Kidney (tissue), 22 donors: ENCODE measurements at places on chromosomes 7 and 10. TPM values are rescaled to one million over a fixed set of nuclear protein-coding genes. Genes with fewer than 3 reads are reported as not detected.

GRCh38 chr7:111518264-111518663, 44.0 kb downstream of the IMMP2L start:
- no peak for DNase-seq

- no peak for DNase-seq
Measured at GRCh38 chr7:51297986-51298385, 18.6 kb downstream of the COBL start.

GRCh38 chr7:30941582-30942323, 22.0 kb upstream of the GHRHR start:
- no peak for DNase-seq

DNA sequence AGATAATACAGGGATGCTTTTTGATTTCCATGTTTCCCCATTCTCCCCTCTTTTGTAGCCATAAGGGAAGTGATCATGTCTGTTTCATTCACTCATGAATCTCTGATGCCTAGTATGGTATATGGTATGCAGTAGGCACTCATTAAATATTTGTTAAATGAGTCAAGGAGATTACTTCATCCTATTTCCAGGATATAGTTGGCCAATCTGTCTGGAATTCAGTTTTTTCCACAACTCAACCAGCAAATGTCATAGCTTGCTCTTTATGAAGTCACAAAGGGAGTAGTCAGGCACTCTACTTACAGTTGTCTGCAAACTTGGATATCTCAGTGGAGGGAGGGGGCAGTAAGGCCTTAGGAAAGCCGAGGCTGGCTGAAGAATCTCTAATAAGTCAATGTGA, 853.6 kb downstream of the LRMDA start:
- no peak for DNase-seq

Gene CPA4
- total RNA-seq: 1.1 TPM

Gene ARL5B
- total RNA-seq: 9.7 TPM

DNA sequence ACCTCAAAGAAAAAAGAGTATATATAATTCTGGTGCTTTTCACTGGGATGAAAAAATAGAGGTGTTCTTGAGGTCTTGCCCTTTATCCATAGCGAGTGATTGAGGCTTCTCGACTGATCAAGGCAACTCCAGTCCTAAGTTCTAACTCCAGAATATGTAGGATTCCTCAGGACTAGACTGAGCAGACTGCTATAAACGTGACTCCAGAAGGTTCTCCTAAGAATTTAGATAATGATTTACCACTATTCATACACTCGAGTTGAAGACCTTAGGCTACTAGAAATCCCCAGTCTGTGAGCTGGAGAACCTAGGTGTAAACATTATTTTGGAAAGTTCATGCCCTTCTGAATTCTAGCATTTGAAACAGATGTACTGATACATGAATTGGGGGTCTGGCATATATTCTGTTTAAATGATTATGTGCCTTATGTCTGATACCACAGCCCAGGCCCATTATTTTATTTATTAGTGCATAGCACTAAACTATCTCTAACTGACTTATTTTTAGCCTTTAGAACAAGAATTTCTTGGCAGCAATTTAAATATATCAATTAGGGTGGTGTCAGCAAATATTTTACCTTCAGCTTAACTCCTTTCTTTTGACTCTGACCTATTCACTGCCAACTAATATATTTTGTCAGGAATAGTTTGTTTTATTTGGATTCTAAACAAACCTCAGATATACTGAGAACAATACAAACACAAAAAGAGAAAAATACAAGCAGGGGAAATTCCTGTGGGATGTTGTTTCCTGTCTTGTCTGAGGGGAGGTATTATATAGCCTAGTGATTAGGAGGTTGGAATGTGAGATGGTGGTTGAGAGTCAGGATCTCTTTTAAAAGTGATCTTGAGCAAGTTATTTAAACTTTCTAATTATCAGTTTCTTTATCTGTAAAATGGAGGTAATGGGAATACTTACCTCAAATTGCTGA, 75.8 kb downstream of the PODXL start:
- no peak for DNase-seq

Gene UNCX
- total RNA-seq: 2.0 TPM

Gene SPDYE2
- 0.50 TPM for total RNA-seq

Gene PTF1A
- total RNA-seq: not detected

Gene MEOX2
- total RNA-seq: 1.2 TPM

Gene AGMO
- total RNA-seq: 1.4 TPM

- peak; percentile 29 for DNase-seq
Measured at GRCh38 chr7:27364344-27364758, 121.7 kb downstream of the EVX1 start.

DNA sequence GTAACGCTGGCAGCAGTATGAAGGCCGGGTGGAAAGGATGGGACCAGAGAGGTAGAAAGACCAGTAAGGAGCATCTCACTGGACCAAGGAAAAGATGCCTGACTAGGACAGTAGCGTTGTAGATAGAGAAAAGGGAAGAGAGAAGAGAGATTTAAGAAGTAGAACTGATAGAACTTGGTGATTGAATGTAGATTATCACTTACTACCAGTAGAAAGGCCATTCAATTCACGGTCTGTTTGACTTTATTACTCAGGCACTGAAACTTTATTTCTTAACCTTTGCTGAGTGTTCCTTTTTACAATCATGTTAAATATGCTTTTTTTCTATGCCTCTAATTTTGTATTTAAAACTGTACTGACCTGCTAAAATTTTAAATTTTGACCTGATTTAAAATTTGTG, 12.2 kb downstream of the MCU start:
- no peak for DNase-seq

GRCh38 chr7:147245274-147245673, 1128.7 kb downstream of the CNTNAP2 start:
- DNase-seq: no peak

- no peak for DNase-seq
Measured at GRCh38 chr10:77355844-77356243, 281.8 kb downstream of the KCNMA1 start.

Gene FAM25G
- total RNA-seq: not detected

DNA sequence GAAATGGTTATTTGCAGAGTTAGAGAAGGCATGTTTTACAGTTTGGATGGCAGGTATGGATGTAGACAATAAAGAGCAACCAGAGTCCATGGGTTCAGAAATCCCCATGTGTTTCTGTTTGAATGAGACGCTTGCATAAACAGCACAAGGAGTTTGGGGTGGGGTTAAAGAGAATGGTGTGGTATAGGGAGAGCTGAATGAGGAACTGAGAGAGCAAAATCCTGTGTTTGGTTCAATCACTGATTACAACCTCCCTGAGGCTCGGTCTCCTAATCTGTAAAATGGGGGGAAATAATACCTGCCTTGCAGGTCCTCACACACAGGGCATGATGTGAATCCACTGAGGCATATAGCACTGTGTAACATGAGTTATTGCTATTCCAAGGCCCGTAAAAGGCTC, 23.7 kb downstream of the CAV1 start:
- no peak for DNase-seq

DNA sequence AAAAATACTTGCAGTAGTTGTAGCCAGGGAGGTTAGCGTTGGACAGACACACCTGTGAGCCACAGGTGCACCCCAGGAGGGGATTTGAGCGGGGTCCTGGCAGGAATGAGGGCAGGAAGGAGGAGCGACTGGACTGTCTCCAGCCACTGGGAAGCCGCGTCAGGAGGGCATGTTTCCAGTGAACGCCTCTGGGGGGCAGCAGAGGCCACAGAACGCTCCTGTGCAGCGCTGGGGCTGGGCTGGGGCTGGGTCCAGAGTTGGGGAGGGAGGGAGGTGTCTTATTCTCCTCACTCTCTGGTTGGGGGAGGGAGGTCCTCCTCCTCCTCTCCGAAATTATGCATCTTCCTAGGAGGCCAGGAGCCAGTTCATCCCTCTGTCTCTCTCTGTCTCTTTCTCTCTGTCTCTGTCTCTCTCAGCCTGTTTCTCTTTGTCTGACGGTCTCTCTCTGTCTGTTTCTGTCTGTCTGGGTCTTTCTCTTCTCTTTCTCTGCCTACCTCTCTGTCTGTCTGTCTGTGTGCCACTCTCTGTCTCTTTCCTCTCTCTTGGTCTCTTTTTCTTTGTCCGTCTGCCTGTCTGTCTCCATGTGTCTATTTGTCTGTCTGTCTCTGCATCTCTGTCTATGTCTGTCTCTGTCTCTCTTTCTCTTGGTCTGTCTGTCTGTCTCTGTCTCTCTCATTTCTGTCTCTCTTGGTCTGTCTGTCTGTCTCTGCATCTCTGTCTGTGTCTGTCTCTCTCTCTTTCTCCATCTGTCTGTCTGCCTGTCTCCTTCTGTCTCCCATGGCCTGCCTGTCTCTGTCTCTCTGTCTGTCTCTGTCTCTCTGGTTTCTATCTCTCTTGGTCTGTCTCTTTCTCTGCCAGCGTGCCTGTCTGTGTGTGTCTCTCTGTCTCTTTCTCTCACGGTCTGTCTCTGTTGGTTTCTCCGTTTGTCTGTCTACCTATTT, 9.9 kb upstream of the PSMG3 start:
- DNase-seq: peak; percentile 65

GRCh38 chr7:147438216-147438615, 1152.3 kb upstream of the C7orf33 start:
- no peak for DNase-seq

GRCh38 chr10:7243873-7244272, 167.0 kb downstream of the SFMBT2 start:
- no peak for DNase-seq

GRCh38 chr10:59675812-59676211, 33.8 kb downstream of the SLC16A9 start:
- DNase-seq: no peak

Gene FAM13C
- 8.8 TPM for total RNA-seq

GRCh38 chr7:55369427-55370400, 4.6 kb downstream of the LANCL2 start:
- peak; percentile 7 for DNase-seq

- no peak for DNase-seq
Measured at GRCh38 chr10:16814012-16814411, 3.2 kb downstream of the RSU1 start.

DNA sequence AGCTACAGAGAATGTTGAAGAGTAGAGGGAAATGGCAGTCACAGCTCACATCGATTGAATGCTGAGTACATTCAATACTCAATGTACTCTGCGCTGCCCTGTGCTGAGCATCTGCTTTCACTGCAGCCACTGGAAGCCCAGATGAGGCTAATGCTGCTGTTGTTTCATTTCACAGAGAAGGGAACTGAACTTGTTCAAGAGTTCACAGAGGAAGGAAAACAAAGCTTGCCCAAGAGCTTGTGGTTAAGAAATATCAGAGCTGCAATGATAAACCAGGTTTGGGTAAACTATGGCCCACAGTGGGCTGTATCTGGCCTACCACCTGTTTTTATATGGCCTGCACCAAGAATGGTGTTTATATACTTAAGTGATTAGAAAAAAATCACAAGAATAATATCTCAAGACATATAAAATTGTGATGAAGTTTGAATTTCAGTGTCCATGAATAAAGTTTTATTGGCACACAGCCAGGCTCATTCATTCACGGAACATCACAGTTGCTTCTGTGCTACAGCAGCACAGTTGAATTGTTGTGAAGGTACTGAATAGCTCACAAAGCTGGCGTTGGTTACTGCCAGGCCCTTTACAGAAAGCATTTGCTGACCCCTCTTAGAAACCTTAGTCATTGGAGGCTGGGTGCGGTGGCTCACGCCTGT, 64.1 kb downstream of the CFAP58 start:
- DNase-seq: no peak

Gene IMMP2L
- total RNA-seq: 46.4 TPM

- no peak for DNase-seq
Measured at GRCh38 chr10:88913127-88913526, 33.1 kb downstream of the STAMBPL1 start.

DNA sequence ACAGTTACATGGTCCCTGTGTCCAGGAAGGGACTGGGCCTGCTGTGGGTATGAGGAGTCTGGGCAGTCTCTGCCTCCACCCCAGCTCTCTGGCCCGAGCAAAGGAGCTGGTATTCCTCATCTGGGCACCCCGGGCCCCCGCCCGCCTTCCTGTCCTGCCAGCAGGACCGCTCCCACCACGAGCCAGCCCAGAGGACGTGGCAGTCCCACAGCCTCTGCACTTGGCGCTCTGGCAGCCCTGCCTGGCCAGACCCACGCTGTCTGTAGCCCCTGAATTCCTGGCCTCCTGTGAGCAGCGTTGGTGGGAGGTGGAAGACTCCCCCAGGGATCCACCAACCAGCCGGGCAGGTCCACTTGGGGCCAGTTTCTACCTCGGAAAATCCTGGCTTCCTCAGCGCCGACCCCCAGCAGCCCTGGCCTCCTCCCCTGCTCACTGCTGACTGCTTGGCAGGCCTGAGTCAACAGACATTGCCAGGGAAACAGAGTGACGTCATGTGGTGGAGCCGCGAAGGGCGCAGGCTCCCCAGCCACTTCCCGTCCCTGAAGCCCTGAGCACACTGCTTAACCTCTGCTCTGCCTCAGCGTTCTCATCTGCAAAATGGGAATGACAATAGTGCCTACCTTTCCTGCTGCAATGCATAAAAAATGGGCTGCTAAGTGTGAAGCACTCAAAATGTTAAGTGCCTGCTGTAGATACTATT, 21.6 kb upstream of the LIMK1 start:
- peak; percentile 95 for DNase-seq

- no peak for DNase-seq
Measured at GRCh38 chr10:62492012-62492869, 118.1 kb downstream of the ZNF365 start.

GRCh38 chr7:8177109-8177933, 84.6 kb downstream of the ICA1 start:
- no peak for DNase-seq

DNA sequence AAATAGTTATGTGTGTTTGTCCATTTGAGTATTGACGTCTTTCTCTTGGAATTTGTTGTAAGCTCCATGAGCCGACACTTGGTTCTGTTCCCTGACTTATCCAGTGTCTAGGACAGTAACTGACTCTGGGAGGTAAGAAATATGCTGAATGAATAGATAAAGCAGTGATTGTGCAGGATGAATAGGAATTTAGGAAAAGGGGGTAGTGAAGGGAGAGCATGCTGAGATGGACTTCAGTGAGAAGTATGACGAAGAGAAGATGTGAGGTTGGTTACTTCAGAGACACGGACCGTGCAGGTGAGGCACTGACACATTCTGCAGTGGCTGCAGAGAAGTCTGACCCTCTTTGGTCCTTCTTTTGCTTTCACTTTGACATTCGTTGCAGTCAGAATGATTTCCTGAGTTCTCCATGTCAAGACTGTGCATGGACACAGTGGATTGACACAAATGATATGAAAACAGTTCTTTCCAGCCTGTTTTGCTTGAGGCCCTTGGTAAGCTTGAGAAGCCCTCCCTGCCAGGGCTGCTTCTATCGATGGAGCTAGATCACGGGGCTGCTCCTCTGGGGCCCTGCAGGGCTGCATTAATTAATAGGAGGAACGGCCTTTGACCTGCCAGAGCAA, 261.5 kb upstream of the SORCS1 start:
- no peak for DNase-seq

Gene RNF148
- 2.2 TPM for total RNA-seq

Gene GTPBP4
- 37.1 TPM for total RNA-seq

Gene FRA10AC1
- 15.6 TPM for total RNA-seq

GRCh38 chr10:10811562-10811961, 206.1 kb upstream of the CELF2 start:
- no peak for DNase-seq

GRCh38 chr7:13327669-13328068, 640.2 kb downstream of the ARL4A start:
- DNase-seq: no peak

DNA sequence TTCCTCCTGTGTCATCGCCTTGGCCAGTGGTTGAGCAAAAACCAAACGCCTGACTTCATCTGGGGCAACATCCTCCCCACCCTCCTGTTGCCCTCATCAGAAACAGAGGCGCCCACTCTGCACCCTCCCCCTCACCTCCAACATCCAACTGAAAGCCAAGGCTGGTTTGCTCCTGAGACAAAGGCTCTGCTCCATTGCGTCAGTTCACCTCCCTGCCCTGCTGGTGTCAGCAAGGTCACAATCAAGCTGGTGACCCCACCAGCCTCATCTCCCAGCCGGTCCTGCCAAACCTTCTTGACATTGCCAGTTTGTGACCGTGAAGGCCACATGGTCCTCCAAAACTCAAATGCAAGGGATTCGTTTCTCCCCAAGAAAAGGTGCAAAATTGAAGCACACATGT, 131.7 kb upstream of the ADAM12 start:
- DNase-seq: no peak
